ENCODE measurements at places on chromosomes 11 and 22. TPM values are rescaled to one million over a fixed set of nuclear protein-coding genes. Genes with fewer than 3 reads are reported as not detected.

IL17RA gene
- 26.7 TPM for total RNA-seq

EMID1 gene
- total RNA-seq, result 0.72 TPM

SPI1 gene
- not detected for total RNA-seq

SCARF2 gene
- 17.3 TPM for total RNA-seq

PLAAT5 gene
- total RNA-seq, result 0.36 TPM

ZP1 gene
- total RNA-seq, result not detected

GRCh38 chr11:126072801-126073594 lies 10.3 kb upstream of the CDON start:
- no peaks in the 10 kb centered on the region for H3K27me3 ChIP-seq
- H3K4me3 ChIP-seq, result no peak overlapping the region
- no peak overlapping the region for H3K27ac ChIP-seq
- DNase-seq, result peak; percentile 35

DNA sequence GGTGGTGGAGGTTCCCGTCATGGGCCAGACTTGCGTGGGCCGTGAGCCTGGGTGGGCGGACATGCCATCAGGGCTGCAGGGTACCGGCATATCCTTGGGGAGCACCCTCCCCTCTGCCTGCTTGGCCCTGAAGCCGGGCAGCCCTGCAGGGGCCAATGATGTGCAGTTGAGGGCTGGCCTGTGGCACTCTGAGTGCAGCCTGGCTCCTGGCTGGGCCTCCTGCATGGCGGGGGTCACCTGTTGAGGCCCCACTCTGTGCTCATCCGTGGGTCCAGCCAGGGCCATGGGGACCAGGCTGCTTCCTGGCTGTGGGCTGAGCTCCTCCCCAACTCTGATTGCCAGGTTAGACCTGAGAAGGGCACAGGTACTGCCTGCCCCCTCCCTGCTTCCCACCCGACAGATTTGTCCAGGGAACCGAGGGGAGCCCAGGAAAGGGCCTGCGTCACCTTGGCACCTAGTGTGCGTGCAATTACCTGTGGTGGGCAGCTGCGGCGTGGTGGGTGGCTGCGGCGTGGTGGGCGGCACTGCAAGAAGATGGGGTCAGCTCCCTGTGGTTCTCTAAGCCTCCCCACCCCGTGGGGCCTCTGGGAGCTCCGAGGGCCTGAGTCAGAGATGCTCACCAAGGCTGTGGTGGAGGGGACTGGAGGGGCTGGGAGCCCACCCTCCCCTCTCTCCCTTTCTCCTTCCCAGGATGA lies 16.2 kb downstream of the MUC6 start:
- H3K27ac ChIP-seq, result no peak overlapping the region
- no peaks in the 10 kb centered on the region for H3K36me3 ChIP-seq
- DNase-seq, result no peak

GRCh38 chr11:1750840-1751530 lies 590 bp upstream of the IFITM10 start:
- no peak for DNase-seq
- H3K4me1 ChIP-seq, result peaks cover 28% of the 10 kb centered on the region
- H3K36me3 ChIP-seq, result no peaks in the 10 kb centered on the region
- H3K27ac ChIP-seq, result no peak overlapping the region
- no peaks in the 10 kb centered on the region for H3K27me3 ChIP-seq
- no peak overlapping the region for H3K4me3 ChIP-seq

DNA sequence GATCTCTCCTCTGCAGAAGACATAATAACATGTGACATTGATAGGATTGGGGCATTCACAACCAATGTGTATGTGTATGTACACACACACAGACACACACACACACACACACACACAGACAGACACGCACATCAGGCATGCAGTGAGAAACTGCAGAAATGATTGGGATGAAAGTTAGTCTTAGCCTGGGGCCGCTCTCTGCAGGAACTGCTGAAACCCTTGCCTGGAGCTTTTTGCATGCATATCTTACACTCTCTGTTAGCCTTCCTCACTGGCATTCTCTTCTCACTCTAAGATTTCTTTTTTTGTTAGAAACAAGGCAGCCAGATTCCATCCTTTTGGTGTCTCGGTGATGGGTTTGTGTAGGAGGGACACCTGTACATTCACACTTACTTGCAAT lies 337.9 kb downstream of the NELL1 start:
- no peaks in the 10 kb centered on the region for H3K36me3 ChIP-seq
- H3K27me3 ChIP-seq, result no peaks in the 10 kb centered on the region
- no peak overlapping the region for H3K4me3 ChIP-seq
- H3K27ac ChIP-seq, result no peak overlapping the region
- H3K4me1 ChIP-seq, result no peaks in the 10 kb centered on the region

DNA sequence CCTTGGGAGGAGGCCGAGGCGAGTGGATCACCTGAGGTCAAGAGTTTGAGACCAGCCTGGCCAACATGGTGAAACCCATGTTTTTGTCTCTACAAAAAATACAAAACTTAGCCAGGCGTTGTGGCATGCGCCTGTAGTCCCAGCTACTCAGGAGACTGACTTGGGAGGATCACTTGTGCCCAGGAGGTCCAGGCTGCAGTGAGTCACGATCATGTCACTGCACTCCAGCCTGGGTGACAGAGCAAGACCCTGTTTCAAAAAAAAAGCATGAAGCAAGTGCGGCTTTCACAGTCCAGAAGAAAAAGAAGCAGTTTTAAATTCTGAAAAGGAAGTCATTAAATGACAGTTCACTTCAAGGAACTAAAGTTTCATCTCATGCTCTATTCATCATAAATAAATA lies 7.1 kb upstream of the LTO1 start:
- H3K36me3 ChIP-seq, result no peaks in the 10 kb centered on the region
- H3K4me1 ChIP-seq, result no peaks in the 10 kb centered on the region
- no peak for DNase-seq
- no peak overlapping the region for H3K4me3 ChIP-seq
- H3K27ac ChIP-seq, result no peak overlapping the region

DNA sequence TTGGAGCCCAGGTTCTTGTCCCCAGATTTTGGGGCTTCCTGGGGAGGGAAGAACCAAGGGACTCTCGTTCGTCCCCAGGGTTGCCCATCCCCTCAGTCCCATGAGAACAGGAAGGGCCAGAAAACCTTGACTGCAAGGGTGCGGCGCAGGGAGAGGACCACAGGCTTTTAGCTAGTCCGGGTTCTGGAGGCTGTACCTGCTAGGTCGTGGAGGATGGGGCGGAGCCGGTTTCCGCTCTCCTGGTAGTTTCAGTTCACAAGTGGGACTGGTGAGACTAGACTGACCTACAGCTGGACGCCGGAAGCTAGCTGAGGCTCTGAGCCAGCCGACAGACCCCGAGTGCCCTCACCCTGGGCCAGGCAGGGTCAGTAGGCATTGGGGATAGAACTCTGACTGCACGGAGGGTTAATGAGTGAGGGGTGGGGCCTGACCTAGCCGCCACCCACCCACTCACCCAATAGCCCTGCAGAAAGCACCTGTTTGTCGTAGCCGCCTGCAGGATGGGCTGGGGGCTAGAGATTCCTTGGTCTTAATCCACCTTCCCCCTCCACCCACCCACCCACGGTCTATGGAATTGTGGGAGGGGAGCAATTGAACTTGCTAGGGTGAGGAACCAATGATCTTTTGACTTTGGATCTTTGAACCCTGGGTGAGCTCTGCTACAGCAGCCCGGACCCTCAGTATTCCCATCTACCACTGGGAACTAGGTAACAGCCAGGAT lies 1.5 kb downstream of the MAFF start:
- no peaks in the 10 kb centered on the region for H3K36me3 ChIP-seq
- DNase-seq, result no peak
- no peaks in the 10 kb centered on the region for H3K27me3 ChIP-seq
- H3K4me1 ChIP-seq, result peaks cover 38% of the 10 kb centered on the region
- peak overlapping the region; percentile 99 for H3K27ac ChIP-seq
- peak overlapping the region; percentile 88 for H3K4me3 ChIP-seq

GRCh38 chr11:61783717-61784505 lies 8.5 kb downstream of the TMEM258 start:
- peak overlapping the region; percentile 27 for H3K27ac ChIP-seq
- H3K4me1 ChIP-seq, result peaks cover 16% of the 10 kb centered on the region
- peaks cover 13% of the 10 kb centered on the region for H3K36me3 ChIP-seq
- no peaks in the 10 kb centered on the region for H3K27me3 ChIP-seq

DNA sequence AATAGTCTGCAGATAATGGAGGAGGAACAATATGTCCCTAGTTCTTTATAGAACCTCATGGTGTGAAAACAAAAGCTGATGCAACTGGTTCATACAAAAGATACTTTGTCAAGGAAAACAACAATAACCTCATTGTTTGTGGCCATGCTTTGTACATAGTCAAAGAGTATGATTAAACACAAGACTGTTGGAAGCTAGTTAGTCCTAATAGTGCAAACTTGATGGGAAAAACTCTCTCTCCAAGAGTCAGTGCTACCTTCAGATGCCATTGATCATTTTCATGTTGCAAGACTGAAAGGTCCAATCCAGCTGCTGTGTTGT lies 20.1 kb upstream of the PLAAT2 start:
- H3K27ac ChIP-seq, result no peak overlapping the region
- H3K4me1 ChIP-seq, result no peaks in the 10 kb centered on the region
- H3K36me3 ChIP-seq, result no peaks in the 10 kb centered on the region

DNA sequence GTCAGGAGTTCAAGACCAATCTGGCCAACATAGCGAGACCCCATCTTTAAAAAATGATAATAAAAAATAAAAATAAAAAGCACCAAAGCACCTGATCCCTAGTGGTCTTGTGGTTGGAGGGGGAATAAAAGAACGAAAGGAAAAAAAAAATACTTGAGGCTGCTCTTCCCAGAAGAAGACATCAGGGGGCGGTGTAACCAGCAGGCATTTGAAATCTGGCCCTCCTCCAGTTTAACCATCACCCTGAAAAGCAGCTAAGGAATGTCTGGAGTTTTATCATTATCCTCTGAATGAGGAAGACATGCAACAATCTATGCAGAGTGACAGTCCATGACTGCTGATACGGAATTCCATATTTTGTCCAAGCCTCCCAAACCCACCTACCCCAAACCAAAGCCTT lies 5.6 kb upstream of the KCTD17 start:
- H3K4me3 ChIP-seq, result no peak overlapping the region
- DNase-seq, result peak; percentile 24
- H3K27ac ChIP-seq, result no peak overlapping the region
- no peaks in the 10 kb centered on the region for H3K27me3 ChIP-seq

GRCh38 chr22:27163162-27164137 lies 506.1 kb downstream of the MIAT start:
- no peak overlapping the region for H3K27ac ChIP-seq
- no peaks in the 10 kb centered on the region for H3K27me3 ChIP-seq
- no peak for DNase-seq
- H3K36me3 ChIP-seq, result no peaks in the 10 kb centered on the region
- no peaks in the 10 kb centered on the region for H3K4me1 ChIP-seq
- H3K4me3 ChIP-seq, result no peak overlapping the region

GRCh38 chr11:46918083-46918787 lies at the start of gene LRP4:
Gene LRP4 (minus strand): TSS chr11:46918550. CDS start chr11:46918379, 171 bp downstream.
- H3K36me3 ChIP-seq, result no peaks in the 10 kb centered on the region
- H3K27ac ChIP-seq, result peak within 1 kb of the TSS; percentile 86
- DNase-seq, result no peak
- H3K4me1 ChIP-seq, result peaks cover 48% of the 10 kb centered on the region

DNA sequence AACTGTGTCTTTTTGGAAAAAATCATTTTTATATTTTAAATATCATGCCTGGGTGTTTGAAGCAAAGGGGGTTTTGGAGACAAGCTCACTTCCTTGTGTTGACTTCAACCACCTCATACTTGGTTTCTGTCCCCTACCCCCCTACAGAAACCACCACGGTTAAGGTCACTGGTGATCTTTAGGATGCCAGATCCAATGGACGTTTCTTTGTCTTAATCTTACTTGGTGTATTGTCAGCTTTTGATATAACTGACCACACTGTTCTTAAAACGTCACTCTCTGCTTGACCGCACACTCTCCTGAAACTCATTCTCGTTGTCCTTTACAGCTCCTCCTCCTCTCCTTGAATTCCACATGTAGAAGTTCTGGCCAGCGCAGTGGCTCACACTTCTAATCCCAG lies 34.8 kb upstream of the SWAP70 start:
- no peaks in the 10 kb centered on the region for H3K4me1 ChIP-seq
- H3K27me3 ChIP-seq, result no peaks in the 10 kb centered on the region
- H3K27ac ChIP-seq, result no peak overlapping the region
- H3K36me3 ChIP-seq, result no peaks in the 10 kb centered on the region

GRCh38 chr11:25890626-25891260 lies 441.2 kb upstream of the ANO3 start:
- no peaks in the 10 kb centered on the region for H3K27me3 ChIP-seq
- no peaks in the 10 kb centered on the region for H3K4me1 ChIP-seq
- no peak overlapping the region for H3K4me3 ChIP-seq

DNA sequence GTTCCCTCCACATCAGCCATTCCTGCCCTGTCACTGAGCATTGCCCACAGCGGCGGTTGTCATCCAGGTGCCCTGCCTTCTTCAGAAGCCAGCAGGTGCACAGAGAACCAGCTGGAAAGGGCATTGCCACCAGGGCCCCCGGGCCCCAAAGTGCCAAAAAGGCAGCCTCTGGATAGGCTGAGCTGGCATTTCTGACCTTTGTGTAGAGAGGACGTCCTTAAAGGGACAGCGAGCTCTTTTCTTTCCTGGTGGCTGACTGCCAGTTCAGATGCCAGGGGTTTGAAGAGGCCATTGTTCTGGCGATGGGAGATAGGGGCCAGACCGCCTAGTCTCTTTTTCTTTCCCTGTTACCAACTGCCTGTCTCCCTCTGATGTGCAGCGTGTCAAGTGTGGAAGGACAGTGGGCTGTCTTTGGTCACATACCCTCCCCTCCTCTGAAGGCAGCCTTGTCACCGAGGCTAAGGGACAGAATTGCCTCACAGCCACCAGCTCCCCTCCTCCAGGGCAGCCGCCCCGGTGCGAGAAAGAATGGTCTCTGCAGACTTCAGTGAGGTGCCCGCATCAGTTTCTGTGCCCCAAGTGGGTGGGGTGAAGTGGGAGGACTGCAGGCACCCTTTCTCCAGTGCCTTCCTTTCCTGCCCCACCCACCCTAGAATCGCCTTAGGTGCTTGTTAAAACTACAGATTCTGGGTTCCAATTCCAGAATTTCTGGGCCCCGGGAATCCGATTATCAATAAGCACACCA lies 109.6 kb downstream of the SCN3B start:
- H3K27me3 ChIP-seq, result no peaks in the 10 kb centered on the region
- no peaks in the 10 kb centered on the region for H3K36me3 ChIP-seq
- no peak overlapping the region for H3K4me3 ChIP-seq
- H3K4me1 ChIP-seq, result peaks cover 30% of the 10 kb centered on the region

DNA sequence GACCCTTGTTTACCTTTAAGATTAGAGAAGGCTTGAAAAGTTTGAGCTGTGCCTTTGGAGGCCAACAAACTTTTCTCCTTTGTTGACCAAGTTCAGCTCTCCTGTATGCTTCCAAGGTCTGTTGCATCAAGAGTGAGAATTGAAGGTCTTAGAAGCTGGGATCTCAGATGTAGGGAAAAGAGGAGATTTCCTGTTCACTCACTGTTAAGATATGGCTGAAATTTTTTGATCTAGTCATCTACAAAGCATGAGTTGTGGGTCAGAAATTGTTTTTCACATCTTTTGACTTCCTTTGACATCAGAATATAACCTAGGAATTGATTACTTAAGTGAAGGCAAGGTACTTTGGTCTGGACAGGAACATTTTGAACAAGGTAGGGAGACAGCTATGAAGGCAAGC lies 12.1 kb downstream of the OR51B4 start:
- no peak for DNase-seq
- H3K27me3 ChIP-seq, result no peaks in the 10 kb centered on the region
- peak overlapping the region; percentile 37 for H3K27ac ChIP-seq
- H3K4me3 ChIP-seq, result no peak overlapping the region

- H3K27ac ChIP-seq, result no peak overlapping the region
- DNase-seq, result no peak
- H3K36me3 ChIP-seq, result no peaks in the 10 kb centered on the region
Measured at GRCh38 chr11:86941871-86942599, 13.2 kb downstream of the FZD4 start.

Data from astrocyte (in vitro differentiated cells and primary cell).